ENCODE measurements at places on chromosomes 12 and 14.

GRCh38 chr12:90618586-90618985, 336.4 kb downstream of the CCER1 start:
- DNase-seq = no peak

DNA sequence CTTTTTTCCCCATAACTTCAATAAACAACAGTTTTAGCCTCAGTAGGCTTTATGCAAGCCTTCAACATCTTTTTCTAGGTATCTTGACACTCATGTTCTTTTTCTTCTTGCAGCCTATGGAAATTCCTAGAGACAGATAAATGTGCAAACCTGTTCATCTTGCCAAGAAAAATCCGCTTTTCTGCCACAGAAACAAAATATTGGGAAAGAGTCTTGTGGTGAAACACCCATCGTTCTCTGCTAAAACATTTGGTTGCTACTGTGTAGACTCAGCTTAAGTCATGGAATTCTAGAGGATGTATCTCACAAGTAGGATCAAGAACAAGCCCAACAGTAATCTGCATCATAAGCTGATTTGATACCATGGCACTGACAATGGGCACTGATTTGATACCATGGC, 295.9 kb downstream of the ZFP36L1 start:
- DNase-seq = no peak

GRCh38 chr12:14591719-14592118, 24.0 kb upstream of the PLBD1 start:
- DNase-seq = no peak

DNA sequence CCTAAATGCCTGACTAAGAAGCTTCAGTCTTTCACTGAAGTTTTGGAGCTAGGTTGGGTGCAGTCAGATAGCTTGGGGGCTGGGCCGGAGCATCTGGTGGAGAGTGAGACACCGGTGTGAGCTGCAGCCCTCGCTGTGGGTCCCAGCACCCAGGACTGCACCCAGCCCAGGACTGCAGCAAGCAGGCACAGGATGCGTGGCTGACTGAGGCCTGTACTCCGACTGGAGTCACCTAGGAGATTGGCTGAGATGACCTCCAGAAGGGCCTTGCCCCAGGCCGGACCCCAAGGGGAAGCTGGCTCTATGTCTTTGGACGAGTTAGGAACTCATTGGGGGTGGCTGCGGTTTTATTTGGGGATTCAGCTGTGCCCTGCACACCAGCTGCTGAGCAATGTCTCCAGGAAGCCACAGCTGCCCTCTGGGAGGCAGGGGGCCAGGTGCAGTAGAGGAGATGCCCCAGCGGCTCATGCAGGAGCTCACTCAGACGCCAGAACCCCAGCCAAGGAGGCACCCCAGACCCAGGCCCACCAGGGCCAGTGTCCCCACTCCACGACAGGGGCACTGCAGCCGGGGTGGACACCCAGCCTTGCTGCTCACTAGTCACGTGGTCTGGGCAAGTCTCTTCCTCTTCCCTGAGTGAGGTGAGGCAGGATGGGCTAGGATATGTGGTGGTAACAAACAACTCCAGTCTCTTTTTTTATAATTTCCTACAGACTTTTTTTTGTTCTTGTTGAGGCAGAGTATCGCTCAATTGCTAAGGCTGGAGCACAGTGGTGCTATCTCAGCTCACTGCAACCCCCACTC, 31.8 kb upstream of the RCOR1 start:
- DNase-seq = no peak

Data from T-helper 1 cell (primary cell).